Urothelium cell line (cell line): ENCODE measurements at places on chromosomes 4 and X.

DNA sequence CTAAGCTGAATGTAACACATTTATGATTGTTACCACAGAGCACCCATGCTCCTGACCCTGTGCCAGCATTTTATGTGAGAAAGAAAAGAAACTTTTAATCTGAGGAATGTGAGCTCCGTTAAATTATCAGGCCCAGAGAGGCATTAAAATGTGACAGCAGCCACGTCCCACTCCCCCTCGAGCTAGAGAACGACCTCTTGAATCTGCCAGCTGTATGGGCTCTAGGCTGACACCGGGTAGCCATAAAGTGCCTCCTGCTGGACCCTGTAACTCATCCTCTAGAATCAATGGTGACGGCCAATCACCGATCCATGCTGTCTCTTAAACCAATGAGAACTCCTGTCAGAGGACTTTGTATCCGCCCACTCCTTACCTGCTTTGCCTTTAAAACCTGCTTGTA lies 110.2 kb upstream of the ADRA2C start:
- DNase-seq: no peak

DNA sequence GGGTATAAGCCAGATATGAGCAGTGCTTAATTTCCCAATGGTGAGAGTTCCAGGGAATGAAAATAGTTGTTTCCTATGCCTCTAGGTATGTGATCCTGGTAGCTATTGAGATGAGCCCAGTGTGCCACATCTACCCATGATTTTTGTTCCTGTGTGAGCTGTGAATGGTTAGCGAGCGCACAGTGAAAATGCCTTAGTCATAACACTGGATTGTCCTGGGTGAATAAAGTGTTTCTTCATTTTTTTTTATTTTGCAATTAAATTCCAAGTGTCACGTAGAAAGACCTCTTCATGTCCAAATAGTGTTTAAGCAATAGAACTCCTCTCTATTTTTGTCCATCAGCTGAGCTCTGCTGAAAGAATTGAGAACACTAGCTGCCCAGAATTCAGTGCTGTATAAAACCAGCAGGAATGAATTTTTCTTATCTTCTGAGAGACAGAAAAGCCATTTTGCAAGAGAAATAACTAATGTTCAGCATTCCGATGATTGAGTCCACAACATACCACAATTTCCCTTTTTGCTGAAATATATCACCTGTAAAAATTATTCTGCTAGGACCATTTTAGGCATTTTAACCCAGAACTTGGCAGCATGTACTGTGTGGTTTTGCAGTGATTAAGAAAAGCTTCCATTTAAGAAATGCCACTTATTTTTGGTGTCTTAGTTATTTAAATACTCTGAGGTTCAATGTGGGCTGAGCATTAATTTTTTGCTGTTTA lies 5.6 kb downstream of the MAOA start:
- DNase-seq: no peak

DNA sequence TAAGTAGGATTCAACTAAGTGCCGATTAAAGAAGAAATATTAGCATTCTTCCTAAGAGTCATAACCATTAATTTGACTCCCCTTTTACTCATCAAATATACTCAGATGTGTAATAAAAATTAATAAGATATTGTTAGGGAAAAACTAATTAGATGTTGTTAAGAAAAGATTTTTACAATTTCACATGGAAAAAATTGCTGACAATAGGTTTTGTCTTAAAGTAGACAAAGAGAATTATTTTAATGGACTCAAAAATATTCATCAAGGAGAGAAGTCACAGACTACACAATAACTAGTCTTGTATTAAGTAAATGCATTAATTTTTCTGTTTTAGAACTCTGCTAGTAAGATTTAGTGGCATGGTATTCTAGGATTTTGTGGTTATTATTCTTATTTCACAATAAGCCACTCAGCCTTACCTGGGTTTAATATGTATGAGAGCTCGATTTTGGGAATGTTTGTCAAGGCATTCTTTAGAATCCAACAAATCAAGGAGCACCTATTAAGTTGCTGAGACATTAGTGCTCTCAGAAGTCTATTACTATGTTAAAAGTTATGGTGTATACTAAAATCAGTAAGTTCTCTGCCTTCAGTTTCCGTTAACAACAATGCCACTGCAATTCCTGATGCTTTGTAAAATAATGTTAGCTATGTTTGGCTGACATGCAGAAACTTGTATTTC lies 110.2 kb upstream of the UGT8 start:
- DNase-seq: no peak

DNA sequence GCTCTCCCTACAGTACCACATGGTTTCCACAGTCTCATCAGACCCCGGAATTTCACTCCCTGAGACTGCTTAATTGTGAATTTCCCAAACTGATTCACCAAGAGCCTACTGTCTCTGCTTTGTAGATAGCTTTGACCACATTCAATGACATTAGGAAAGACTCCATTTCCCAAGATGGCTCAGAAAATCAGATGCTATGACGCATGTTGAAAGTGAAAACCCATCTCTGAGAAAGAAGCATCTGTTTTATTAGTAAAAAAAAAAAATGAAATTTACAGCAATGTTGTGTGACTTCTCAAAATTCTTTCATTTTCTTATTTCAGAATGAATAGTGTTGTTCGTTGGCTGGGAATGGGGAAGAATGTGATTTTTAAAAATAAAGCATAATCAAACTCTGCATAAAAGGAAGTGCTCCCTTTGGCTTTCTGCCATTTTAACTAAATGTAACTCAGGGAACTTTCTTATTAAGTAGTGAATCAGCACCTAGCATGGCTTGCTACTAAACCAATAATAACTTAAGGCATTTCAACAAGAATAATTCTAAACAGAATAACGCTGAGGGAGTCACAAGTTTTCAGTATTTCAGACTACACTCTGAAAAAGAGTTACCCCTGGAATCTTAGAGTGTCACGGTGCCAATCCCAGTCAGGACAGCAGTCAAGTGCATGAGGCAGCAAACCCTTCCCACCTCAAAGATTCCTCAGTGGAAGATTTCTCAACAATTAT lies 97.4 kb upstream of the MYOZ2 start:
- no peak for DNase-seq

GRCh38 chr4:8773124-8773931 lies 98.3 kb downstream of the HMX1 start:
- DNase-seq: no peak

DNA sequence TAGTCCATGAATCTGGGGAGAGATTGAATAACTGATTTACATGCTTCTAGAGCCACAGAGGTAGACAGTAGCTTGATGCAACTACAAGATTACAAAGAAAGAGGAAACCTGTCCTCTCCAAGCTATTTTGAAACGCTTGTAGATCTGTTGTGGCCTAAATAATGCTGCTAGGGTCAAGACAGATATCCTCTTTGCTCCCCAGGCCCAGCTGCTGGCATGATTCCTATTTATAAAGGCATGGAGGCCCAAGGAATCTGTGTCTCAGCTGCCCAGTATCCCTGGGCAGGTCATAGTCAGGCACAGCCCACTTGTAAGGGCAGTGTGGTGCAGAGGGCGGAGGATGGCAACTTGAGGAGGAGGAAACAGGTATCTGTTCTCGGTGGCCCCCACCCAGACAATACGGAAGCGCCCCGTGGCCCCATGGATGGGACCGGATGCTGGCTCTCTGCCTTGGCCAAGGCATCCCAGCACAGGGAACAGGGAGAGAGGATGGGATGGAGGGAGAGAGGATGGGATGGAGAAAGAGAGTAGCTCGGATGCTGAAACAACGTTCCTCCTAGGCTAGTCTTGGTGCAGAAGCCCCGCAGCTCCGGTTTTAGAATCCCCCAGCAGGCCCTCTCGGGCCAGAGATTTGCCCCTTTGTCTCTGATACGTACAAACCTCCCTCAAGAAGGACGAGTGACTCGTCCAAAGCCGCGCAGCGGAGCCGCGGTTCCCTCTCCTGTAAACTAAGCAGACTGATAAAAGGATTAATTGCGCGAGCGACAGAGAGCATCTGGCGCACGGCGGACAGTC lies 767 bp upstream of the SMIM20 start:
- DNase-seq: peak; percentile 11

- DNase-seq: no peak
Observed at GRCh38 chr4:53573696-53574095, 17.6 kb downstream of the LNX1 start.

DNA sequence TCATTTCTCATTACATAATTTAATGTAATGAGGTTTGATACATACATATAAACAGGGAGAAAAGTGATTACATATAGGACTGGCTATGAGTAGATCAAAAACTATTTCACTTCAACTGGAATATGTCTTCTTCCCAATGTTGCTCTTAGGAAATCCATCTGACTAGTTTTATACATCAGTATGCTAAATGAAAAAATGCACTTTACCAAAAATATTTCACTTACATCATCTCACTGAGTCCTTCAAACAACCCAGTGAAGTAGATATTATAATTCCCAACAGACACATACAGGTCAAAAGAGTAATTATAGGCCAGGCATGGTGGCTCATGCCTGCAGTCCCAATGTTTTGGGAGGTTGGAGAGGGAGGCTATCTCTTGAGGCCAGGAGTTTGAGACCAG lies 215.9 kb downstream of the MID1 start:
- DNase-seq: no peak

DNA sequence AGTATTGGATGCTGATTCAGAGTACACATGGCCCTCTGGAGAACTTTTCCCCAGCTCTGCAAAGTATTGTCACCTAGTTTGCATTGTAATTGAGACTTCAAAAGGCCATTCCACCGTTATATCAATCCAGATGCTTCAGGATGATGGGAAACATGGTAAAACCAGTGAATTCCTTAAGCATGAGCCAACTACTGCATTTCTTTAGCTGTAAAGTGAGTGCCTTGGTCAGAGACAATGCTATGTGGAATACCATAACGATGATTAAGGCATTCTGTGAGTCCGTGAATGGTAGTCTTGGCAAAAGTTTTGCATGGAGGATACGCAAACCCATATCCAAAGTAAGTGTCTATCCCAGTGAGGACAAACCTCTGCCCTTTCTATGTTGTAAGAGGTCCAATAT lies 355.2 kb downstream of the DCAF12L2 start:
- no peak for DNase-seq

- DNase-seq: no peak
Observed at GRCh38 chr4:141058591-141059512, 74.4 kb downstream of the RNF150 start.

DNA sequence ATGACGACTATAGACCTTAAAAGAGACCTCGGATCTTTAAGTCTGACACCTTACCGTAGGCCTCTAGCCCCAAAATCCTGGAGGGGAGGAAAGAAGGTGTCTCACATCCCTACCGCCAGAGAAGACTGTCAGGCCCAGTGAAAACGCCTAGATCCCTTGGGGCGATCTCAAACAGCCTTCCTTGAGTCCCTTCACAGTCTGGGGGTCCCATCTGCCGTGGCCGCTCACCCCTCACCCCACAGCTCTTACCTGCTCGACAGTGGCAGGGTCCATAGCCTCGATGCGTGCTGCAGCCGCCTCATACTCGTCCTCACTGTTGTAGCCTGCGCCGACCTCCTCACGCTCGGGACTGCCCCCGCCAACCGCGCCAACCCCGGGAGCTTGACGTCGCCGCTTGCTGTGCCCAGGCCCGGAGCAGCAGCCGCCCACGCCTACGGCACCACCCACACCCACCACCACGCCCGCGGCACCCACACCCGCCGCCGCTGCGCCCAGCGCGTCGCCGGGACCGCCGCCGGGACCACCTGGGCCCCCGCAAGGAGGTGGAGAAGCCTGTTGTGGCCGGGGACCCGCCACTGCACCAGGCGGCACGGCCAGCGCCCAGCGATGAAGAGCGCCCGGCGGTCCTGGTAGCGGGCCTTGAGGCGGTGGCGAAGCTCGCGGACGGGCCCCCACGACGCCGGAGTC lies 536 bp downstream of the OTUD5 start:
- no peak for DNase-seq

DNA sequence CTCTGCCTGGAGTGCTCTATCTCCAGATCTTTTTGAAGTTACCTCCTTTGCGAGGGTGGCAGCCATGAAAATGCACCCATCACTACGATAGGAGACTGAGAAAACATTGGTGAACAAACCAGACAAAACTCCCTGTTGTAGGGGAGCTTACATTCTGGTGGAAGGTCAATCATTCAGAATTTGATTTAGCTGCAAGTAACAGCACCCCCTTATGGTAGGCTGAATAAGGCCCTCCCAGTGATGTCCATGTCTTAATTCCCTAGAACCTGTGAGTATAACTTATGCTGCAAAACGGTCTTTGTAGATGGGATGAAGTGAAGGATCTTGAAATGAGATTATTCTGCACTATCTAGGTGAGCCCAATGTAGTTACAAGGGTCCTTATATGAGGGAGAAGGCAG lies 5.6 kb upstream of the TEC start:
- no peak for DNase-seq

- no peak for DNase-seq
Observed at GRCh38 chr4:37836838-37837440, 10.5 kb downstream of the PGM2 start.

- no peak for DNase-seq
Observed at GRCh38 chrX:134735015-134735414, 76.7 kb upstream of the PLAC1 start.

DNA sequence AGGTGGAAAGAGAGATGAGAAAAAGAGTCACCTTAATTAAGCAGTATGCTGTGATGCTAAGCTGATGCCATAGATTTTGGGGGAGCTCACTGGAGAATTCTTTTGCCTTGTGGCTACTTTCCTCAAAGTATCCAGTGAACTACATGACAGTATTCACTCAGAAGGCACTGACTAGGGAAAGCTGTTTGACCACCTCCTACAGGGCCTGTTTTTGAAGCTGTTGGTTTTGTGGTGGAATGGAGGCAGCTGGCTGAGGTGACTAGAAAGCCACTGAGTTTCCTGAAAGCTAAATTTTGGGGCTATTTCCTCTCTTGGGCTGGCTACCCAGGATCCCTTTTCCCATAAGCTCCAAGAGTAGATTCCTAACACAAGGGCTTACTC lies 124.8 kb upstream of the EOLA2 start:
- DNase-seq: no peak

GRCh38 chr4:148405161-148405893 lies 36.9 kb downstream of the NR3C2 start:
- DNase-seq: no peak
